ENCODE measurements at places on chromosomes 13 and 19.

DNA sequence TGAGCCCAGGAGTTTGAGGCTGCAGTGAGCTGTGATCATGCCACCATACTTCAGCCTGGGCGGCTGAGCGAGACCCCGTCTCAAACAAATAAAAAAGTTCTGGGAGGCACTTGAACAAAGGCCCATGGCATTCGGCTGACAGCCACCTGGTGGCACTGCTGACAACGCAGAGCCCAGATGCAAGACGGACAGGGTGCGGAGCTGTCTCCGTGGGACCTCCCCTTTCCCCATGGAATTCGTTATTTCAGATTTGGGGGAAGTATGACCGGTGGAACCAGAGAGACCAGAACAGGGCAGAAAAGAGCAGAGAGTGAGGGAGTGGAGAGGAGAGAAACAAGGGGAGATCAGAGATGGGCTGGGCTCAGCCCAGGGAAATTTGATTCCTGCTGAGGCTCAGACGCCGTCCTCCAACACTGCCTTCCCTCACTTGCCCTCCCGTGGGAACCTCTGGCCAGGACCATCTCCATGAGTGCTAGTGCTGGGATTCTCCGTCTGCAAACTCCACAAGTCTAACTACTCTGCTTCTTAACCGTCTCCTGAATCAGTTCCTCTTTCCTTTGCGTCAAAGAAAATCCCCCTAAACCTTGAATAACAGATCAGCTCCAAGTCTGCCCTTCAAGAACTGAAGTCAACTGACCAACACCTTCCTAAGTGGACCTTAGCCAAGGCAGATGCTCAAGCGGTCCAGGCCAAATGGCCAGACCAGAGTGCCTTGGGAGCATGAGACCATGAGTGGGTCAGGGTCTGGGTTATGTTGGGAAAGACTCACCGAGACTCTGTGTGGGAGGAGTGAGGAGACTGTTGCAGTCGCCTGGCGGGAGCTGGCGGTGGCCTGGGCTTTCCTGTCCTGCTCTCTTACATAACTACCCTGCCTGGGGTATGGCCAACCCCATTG is 11.9 kb upstream of the ATF5 start:
- DNase-seq = no peak

- no peak for DNase-seq
These were observed 345.0 kb upstream of the SPRY2 start for GRCh38 chr13:80685942-80686341.

- no peak for DNase-seq
These were observed 1.9 kb downstream of the SLITRK6 start for GRCh38 chr13:85797311-85797710.

DNA sequence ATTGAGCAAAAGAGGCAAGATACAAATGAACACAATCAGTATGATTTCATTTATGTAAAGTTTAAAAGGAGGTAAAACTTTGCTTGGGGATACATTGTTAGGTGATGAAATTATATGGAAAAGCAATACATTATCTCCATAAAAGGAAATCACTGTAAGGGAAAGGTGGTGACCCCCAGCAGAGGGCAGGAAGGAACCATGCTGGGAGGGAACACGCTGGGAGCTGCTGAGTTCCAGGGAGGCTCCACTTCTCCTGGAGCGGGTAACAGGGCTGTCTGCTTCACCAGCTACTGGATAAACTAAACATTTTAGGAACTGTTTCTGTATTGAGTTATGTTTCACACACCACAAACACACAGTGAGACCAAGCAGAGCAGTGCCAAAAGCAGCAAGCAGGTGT is 91.2 kb downstream of the KATNAL1 start:
- no peak for DNase-seq

GRCh38 chr13:114309806-114310410 is 4.4 kb upstream of the CHAMP1 start:
- DNase-seq = no peak

DNA sequence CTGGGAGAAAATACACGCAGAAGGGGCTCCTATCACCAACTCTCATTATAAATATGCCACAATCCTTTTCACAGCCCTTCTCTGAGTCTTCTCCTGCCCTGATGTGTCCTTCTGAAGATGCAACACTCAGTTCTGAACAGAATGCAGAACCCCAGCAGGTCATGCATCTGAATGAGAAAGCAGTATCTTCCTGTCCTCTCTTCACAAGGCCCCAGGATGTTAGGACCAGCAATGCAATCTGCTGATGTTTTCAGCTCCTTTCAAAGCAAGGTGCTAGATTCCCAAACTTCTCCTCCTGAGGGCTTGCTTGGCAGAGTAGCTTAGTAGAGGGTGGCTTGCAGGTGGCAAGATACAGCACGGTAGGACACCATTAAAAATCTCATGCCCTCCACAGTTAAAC is 22.3 kb upstream of the DOCK9 start:
- no peak for DNase-seq

GRCh38 chr19:20233105-20233504 is 66.1 kb downstream of the ZNF486 start:
- no peak for DNase-seq

GRCh38 chr13:42807866-42808265 is 26.5 kb downstream of the FAM216B start:
- DNase-seq = no peak

- DNase-seq = no peak
These were observed 447 bp downstream of the RBM42 start for GRCh38 chr19:35629332-35629633.

DNA sequence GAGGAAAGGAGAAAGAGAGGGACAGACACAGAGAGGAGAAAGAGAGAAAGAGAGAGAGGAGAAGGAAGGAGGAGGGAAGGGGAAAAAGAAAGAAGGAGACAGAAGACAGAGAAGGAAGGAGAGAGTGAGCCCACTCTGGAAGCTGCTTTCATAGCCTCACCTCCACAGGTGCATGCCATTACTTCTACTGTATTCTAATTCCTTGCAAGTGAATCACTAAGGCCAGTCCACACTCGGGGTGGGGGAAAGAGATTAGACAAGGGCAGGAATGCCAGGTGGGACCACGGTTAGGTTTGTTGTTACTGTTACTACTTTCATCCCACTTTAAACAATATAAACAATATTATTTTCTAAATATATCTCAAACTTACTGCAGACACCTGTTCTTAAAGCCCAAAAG is 684.5 kb upstream of the ARGLU1 start:
- DNase-seq = no peak

DNA sequence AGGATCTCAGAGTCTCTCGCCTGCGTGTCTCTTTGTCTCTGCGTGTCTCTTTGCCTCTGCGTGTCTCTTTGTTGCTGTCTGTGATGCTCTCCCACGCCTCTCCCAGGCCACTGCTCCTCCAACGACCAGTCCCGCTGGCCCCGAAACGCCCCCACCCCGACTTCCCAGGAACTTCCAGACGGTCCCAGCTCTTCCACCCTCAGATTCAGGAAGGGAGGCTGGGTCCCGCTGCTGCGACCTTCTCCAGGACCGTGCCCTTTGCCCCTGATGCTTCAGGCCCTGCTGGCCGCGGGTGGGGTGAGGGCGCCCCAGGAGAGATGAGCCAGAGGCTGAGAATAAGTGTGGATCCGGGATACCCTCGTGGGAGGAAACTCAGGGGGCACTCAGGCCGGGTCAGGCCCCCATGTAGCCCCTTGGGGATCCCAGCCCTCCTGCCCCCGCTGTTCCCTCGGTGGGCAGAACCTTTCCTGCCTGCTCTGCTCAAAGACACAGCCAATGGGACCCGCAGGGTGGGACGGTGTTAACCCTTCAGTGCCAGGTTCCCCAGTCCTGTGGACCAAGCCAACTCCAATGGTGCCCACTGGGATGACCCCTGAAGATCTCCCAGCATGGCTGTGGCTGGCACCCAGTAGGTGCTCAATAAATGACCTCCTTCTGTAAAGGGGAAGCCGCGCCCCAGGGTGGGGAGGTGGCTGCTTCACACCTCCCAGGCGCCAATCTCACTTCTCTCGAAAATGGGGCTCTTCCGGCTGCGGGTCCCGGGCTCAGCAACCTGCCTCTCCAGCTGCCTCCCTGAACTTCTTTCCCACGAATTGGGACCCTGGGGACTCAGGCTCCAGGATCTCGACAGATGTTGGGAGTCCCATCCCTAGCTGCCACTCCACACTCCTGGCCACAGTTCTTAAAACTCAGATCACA is 1.5 kb upstream of the S1PR5 start:
- DNase-seq = no peak

DNA sequence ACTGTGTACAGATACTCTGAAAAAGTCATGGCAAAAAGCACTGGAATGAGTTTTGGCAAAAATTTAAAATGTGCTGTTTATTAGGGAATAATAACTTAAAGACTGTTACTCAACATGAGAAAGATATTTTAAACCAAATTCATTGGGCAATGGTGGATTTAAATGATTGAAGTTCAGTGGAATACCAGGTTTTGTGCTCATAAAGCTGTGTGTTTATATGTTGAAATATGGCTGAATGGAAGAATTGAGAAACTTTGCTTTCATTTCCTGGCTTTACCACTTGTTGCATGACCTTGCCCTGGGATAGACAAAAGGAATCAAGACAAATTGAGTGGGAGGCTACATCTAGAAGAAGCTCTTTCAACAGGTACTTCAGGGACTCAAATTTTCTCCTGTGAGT is 246.4 kb downstream of the GPC5 start:
- no peak for DNase-seq

- no peak for DNase-seq
These were observed 1587.1 kb downstream of the PCDH9 start for GRCh38 chr13:65642996-65643395.

DNA sequence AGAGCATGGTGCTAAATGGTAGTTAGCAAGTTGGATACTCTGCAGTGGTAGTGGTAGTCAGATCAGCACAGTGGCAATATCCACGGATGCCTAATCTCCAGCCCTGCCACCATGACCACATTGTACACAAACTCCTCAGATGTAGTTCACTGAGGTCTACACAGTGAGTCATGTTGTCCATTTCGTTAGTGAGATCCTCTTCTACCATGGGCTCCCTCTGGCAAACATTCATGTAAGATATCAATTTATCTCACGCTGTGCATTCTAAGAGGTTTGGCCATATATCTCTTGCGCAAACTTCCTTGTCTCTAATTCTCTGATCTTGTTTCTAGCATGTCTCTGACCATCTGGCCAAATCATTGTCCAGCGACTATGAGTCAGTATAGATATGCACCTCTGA is 58.2 kb downstream of the POLR1D start:
- no peak for DNase-seq

DNA sequence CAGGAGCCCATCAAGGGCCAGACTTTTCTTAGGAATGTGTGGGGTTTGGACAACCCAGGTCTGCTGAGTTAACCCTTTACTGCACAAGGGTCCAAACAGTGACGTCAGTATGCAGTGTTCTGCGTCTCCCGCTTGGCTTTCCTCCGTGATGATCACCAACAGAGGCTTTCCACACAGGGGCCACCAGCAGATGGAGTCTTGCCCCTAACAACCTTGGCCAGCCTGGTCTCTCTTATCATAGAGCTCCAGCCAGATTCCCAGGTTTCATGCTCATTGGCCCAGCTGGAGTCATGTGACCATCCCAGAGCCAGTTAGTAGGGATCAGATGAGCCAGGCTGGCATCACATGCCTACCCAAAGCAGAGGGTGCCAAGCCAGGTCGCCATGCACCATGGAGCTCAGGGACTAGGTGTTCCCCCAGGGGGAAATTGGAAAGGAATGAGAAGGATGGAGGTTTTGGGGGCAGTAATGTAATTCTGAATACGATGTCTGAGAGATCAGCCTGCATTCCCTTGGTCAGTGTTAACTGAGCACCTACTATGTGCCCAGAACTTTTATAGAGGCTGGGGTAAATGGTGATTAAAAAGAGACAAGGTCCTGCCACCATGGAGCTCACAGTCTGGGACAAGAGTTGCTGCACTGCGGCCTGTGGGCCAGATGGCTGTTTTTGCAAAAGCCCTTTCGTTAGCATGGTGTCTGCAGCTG is 61.2 kb downstream of the MYH14 start:
- DNase-seq = no peak

DNA sequence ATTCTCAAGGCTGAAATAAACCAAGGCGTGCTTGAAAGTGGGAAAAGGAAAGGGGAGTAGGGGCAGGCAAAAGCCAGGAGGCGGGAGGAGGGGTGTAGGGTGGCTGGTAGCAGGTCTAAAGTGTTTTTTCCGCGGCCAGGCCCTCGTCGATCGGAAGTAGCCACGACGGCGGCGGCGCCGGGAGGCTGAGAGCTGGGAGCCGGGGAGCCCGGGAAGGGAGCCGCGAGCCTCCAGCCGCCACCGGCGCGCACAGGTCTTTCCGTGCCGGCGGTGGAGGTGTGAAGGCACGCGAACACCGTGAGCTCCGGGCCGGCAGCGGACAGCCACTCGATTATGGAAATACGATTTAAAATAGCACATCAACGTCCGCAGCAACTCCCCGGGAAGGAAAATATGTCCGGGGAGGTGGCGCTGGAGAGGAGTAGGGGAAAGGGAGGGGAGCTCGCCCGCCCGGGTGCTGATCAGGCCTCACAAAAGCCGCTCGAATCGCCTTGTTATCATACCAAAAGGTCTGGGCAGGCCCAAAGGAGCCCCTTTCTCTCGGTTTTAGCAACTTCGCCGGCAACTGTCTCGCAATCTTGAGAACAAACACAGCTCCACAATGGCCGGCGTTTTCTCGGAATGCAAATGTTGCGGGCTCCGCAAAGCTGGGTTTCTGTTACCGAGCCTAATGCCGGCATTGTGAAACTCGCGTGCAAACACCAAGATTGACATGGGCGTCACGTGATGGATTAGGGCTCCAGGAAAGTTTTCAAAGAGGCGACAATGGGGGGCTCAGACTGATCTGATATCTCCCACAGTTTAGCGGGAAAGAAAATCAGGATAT is 2.9 kb upstream of the PCDH8 start:
- DNase-seq = no peak

- DNase-seq = no peak
These were observed 2.9 kb upstream of the CCDC9 start for GRCh38 chr19:47253467-47253881.

DNA sequence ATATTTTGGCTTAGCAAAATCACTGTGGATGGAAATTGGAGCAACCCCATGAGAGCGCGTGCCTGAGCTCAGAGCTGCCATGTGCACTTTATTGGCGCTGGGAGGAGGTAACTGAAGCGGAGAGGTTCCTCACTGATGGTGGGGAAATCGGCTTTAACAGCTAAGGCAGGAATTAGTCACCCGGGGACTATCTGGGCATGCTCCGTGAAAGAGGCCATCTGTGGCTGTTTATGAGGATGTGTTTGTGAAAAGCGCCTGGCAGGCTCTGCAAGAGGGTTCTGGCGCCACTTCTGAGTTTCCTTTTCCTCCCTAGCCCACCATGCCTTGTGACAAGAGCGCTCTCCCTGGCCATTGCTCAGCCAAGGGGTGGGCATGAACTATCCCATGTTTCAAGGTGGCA is 815.6 kb downstream of the UQCRFS1 start:
- DNase-seq = no peak

DNA sequence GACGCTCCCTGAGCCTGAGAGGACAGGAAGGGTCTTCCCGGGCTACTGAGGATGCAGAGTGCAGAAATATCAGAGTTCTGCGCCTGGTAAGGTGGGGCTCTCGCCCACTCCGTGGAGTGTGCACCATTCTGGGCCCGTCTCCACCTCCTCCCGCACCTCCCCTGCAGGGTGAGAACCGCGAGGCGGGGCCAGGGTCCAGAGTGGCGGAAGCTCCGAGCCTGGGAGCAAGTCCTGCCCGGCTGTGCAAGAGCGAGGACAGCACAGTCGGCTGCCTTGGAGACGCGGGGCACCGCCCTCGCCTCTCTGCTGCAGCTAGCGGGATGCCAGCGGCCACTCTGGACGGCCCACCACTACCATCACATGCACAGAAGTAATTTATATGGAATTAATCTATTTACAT is 2304.4 kb downstream of the PCDH9 start:
- no peak for DNase-seq

- no peak for DNase-seq
These were observed 3.9 kb downstream of the SPIB start for GRCh38 chr19:50422397-50423278.

GRCh38 chr13:75782985-75783384 is 146.9 kb downstream of the LMO7 start:
- no peak for DNase-seq

- DNase-seq = no peak
These were observed 173.1 kb downstream of the POU4F1 start for GRCh38 chr13:78430166-78430791.
